Hypothalamus (tissue), 51 donors: ENCODE measurements at places on chromosomes 12 and 14.

GRCh38 chr12:47704719-47705118 is 1.1 kb downstream of the RPAP3 start:
- DNase-seq: no peak

DNA sequence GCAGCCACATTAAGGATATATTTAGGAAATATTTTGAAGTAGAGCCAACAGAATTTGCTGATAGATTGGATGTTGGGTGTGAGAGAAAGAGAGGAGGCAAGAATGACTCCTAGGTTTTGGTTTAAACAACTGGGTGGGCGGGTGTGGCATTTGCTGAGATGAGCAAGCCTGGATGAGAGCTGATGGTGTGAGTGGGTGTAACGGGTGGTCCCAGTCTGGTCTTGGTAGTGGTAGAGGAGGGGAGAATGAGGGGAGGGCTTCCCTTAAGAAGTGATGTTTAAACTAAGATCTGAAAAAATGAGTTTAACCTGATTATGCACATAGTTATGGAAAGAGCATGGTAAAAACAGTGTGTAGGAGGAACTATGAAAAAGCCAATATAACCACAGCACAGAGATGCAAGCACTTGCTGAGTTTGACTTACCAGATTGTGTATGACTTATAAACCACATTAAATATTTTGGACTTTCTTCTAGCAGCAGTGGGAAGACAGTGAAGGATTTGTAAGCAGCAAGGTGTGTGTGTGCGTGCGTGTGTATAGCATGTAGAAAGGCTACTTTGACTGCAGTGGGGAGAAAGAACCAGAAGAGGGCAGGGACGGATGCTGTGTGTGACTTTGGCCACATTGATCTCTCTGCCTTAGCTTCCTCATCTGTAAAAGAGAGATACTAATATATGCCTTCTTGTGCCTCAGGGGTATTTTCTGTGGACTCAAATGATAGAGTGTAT is 139.7 kb downstream of the PRIMA1 start:
- DNase-seq: no peak

GRCh38 chr12:25459541-25459951 is 93.5 kb downstream of the LMNTD1 start:
- DNase-seq: no peak

GRCh38 chr14:33587791-33588190 is 363.1 kb downstream of the EGLN3 start:
- DNase-seq: no peak

DNA sequence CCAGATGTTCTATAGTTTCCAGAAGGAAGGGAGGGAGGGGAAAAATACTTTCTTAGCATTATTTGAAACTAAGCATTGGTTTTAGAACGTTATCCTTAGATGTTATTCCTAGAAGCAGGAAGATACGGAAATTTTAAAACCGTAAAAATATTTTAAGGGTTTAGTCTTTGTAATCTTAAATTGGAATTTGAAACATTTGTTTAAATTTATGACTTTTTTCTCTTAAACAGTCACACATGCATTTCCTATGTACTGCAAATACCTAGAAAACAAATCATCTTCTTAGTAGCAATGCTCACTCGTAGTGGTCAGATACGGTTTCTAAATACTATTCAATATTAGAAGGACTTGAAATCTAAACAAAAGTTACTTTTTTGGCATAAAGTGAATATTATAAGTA is 282.0 kb downstream of the ERC1 start:
- DNase-seq: no peak

DNA sequence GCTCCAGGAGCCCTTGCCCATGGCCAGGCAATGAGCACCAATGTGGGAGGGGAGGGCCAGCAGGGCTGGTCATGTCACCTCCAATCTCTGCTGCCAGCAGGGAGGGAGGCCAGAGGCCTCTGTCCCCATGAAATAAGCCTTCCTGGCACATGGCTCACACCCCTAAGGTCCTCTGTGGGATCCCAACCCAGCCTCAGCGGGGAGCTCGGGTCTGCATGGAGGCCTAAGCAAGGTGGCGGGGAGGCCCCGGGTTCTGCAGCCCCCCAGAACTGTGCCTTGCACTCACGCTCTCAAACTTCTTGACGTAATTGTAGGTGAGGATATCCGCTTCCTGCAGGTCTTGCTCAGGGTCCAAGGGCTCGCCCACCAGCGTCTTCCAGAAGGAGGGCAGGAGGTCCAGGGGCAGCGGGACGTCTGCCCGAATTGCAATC is 41.7 kb downstream of the TRAFD1 start:
- DNase-seq: no peak

DNA sequence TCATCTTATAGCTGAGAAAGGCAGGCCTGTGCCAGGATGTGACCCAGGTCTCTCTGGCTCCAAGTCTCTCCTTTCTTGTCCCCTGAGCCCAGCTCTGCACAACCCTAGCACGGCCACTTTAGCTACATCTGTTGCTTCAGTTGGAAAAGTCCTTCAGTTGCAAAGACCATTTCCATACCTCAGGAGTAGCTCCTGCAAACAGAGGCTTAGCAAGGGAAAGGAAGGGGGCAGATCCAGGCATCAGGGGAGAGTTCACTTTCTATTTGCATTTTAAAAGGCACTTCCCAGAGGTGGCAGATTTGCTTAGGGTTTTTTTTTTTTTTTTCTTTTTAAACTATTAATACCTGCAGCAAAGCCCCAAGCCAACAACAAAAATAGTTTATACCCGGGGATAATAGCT is 3.0 kb upstream of the PITPNM2 start:
- DNase-seq: no peak

GRCh38 chr14:24071836-24072430 is 571 bp downstream of the CPNE6 start:
- DNase-seq: no peak

DNA sequence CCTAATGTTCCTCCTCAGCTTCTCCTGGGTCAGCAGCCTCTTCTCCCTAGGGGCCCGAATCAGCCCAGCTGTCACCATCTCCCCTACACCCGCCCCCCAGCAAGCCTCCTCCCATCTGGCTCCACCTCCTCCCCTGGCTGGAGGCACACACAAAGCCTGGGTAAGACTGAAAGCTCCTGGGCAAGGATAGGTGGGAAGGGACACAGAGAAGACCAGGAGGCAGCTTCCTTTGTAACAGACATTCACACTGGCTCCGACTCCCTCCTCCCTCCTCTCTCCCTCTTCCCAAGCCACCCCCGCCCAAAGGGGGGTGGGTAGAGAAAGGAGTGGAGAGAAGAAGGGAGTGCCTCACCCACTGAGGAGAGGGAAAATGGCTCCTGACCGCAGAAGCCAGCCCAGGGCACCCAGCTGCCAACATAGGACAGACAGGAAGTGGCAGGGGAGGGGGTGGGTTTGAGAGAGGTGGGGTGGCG is 4.0 kb downstream of the CHD4 start:
- DNase-seq: no peak

DNA sequence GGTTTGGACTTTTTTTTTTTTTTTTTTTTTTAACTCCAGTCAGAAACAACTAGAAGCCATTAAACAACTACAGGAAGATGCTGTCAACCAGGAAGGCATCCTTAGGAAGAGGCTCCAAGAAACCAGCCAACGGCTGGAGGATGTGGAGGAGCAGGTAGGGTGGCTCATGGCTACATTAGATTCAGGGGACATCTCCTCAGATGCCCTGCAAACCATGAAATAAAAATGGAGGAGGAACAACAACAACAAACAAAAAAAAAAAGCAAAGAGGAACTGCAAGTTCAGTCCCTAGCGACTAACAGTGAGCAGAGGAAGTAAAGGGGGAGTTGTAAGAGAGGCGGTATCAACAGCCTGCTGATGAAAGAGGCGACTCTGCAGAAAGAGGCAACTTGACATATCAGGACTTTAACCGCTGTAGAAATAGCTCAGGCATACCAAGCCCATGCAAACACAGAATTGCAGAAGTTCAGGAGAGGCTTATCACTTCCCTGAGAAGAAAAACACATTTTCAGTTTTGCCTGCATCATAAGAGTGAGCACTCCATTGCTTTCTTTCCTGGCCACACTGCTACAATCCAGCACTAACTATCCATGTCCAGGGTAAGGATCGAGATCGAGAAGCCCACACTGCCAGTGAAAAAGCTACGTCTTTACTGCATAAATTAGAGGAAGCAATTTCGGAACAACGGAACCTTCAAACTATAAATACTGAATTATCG is 103.5 kb upstream of the BCAT1 start:
- no peak for DNase-seq

DNA sequence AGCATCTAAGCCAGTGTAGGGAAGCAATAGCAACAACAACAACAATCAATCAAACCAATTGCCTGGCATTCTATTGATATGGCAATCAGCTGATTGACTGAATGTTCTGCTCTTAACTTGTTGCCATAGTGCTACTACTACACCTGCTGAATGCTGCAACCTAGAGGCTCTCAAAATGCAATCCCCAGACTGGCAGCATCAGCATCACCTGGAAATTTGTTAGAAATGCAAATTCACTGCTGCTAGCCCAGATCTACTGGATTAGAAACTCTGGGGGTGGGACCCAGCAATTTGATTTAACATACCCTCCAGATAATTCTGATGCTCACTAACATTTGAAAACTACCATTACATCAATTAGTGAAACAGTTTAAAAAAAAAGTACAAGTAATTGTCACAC is 363.6 kb downstream of the SNAPC1 start:
- no peak for DNase-seq

DNA sequence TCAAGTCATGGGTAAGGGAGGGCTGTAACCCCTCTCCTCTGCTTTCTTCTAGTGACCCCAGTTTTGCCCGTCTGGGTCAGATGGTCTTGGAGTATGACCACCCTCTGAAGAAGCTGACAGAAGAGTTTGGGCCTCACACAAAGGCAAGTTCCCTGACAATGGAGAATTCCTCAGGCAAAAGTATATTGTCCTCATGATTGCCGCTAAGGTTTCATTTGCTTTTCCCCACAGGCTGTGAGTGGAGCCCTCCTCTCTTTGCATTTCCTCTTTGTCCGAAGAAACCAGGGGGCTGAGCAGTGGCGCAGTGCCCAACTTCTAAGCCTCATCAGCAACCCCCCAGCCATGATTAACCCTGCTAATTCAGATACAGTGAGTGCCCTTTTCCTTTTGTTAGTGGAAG is 12.1 kb downstream of the NCKAP1L start:
- no peak for DNase-seq

DNA sequence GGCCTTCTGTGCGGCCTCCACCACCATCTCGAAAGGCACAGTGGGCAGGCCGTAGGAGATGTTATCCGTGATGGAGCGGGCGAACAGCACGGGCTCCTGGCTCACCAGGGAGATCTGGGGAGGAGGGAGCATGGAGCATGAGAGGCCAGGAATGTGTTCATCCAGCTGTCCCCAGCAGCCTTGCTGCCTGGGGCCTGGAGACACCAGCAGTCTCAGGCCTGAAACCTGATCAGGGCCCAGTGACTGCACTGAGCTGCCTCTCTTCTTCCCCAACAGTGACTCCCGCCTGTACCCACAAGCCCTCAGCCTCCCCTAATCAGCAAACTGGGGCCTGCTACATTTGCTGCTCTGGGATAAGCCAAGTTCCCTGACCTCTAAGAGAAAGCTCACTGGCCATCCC is 30.9 kb downstream of the ABCB9 start:
- no peak for DNase-seq

DNA sequence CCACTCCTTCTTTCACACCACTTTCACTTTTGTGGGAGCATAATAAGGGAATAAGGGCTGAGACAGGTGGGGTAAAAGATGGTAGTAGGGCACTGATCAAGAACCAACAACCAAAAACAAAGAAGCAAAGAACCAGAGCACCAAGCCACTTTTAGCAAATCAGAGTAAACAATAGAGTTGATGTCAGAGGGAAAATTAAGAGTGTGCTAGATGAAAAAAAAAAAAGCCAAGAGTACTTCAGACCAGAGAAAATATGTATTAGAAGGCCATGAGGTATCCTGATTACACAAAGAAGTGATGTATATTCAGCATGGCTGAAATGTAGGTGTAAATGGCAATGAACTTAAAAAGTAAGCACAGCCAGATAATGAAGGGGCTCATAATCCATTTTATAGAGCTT is 75.4 kb downstream of the ABCC9 start:
- no peak for DNase-seq

DNA sequence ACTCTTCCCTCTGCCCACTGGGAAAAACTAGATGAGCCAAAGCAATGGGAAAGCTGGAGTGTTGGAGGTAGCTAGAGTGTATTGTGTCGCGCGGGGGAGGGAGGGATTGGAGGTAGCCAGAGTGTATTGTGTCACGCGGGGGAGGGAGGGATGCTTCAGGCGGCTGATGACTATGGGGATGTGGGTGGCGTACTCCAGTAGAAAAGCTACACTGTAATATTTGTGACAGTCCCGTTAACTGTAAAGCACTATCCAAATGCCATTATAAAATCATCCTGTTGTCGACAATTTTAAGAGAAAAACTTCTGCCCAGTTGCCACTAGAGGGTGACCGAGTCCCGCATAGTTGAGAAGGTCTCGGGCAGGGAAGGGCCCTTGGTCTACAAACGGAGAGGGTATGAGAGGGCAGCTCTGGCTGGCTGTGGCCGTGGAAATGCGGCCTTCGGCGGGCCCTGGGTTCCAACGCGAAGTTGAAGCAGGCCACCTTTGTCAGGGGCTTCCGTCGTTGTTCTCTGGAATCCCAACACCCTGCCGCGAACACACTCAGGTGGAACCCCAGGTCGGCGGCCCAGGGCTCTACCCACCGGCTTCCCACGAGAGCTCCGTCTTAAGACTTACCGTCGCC is 15.1 kb upstream of the PLEK2 start:
- peak; percentile 37 for DNase-seq

- DNase-seq: no peak
These were observed 55.0 kb upstream of the BICD1 start for GRCh38 chr12:32051511-32052211.

GRCh38 chr12:131909752-131910219 is 15.4 kb downstream of the ULK1 start:
- DNase-seq: no peak

DNA sequence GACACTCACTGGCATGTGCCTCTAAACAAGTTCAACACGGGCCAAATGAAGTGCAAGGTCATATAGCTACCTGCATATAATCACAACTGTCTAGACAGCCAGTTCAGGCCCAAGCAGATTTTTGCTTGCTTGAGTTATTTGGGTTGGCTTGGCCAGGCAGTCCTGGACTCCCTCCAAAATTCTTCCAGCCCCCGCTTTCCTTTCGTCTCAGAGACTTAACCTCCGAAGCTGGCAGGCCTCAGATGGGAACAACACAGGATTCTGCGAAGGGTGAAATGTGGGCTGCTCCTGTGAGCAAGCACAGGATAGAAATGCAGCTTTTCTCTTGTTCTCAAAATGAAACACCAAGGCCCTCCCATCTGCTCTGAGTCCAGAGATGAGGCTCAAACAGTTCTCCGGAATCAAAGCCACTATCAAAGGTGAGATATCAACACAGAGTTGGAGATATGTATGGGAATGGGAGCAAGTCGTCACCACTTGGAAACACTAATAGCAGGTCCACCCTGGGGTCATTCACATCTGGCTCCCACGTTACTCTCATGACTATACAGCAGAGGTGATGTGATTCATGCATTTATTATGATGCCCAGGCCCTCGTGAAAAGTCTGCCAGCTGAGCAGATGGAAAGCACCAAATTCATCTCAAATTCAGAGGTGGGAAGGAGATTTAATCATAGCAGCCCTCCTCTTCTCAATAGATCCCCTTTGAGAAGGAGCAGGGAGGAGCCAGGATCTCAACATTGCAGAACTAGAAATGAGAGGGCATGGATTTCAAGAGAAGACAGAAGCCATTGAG is 389.8 kb downstream of the NUAK1 start:
- DNase-seq: peak; percentile 8
